ENCODE measurements at places on chromosomes 4 and X. TPM values are rescaled to one million over a fixed set of nuclear protein-coding genes. Genes with fewer than 3 reads are reported as not detected.

KDR gene
- 67.2 TPM for total RNA-seq

NXF2 gene
- total RNA-seq = not detected

HELQ gene
- 20.7 TPM for total RNA-seq

HPRT1 gene
- 14.5 TPM for total RNA-seq

HPGDS gene
- total RNA-seq = 5.1 TPM

AKAP14 gene
- not detected for total RNA-seq

DCAF8L1 gene
- total RNA-seq = not detected

NSD2 gene
- 51.4 TPM for total RNA-seq

CXCL11 gene
- total RNA-seq = not detected

CLGN gene
- total RNA-seq = 0.47 TPM

PABPC5 gene
- 5.2 TPM for total RNA-seq
